ENCODE measurements at places on chromosomes 3 and 15.

GRCh38 chr15:26115229-26115943, 252.3 kb upstream of the ATP10A start:
- DNase-seq = no peak

DNA sequence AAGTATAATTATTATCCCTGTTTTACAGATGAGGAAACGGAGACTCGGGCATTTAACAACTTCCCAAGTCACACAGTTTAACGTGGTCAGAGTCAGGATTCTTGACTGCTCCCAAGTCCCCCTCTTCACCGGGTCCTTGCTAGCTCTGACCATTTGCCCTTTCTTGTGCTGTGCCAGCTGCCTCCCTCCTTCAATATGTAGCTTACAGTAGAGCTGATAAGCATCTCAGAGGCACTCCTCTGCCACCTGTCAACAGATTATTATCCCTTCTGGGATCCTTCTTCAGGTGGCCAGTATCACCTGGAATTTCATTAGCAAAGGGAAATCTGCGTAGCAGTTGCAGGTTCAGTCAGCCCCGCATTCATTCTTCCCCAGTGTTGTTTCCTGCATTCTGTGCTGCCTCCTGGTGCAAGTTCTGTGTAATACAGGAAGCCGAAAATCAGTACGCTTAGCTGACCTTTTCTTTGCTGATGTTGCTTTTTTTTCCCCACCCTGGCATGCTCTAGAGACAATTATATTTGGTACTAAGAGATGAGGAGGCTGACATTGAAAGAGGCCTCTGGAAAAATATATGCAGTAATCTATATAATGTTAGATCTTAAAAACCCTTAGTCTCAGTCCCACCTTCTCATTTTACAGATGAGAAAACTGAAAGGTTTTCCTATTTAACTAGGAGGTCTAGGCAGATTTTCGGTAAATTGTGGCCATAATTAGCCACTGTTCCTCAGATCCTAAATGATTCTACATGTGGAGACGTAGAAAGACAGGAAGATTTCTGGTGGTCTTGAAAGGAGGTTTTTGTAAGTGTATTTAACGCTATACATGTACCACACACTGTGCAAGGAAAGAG, 24.8 kb downstream of the TMOD2 start:
- no peak for DNase-seq

- DNase-seq = no peak
These were observed 90.6 kb upstream of the RNF7 start for GRCh38 chr3:141647562-141647915.

- DNase-seq = no peak
These were observed 161.4 kb downstream of the WNT7A start for GRCh38 chr3:13718436-13718835.

- DNase-seq = no peak
These were observed 47.6 kb upstream of the ATP1B3 start for GRCh38 chr3:141828890-141829289.

GRCh38 chr15:75649848-75650247, 2.1 kb downstream of the SNX33 start:
- no peak for DNase-seq

GRCh38 chr15:87732976-87733375, 523.6 kb downstream of the NTRK3 start:
- no peak for DNase-seq

- peak; percentile 44 for DNase-seq
These were observed 9.8 kb upstream of the SLC9C1 start for GRCh38 chr3:112303764-112304325.

- no peak for DNase-seq
These were observed 353.9 kb downstream of the CHL1 start for GRCh38 chr3:550471-550870.

DNA sequence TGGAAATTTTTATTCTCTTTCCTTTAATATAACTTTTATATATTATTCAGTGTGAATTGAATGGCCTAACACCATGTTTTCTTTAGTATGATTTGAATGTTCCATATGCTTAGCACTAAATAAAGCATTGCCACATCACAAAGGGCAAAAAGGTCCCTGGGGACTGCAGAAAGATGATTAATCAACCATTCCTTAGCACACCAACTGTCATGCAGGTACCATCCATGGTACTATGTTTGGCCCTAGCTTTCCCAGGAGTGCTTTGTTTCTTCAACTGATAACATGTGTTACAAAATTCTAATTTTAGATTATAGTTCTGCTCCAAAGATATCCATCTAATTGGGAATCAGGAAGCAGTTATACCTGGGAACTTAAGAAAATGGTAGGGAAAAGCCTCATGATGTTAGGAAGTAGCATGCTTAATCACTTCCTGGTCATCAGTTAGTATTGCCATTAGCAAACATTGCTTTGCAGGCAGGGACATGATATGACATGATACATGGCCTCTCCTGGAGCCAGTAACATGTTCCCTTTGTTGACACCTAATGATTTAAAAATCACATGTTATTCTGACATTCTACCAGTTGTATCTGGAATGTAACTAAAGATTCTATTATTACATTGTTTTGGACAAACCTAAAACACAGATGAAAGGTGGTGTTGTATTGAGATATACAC, 712.6 kb upstream of the GBE1 start:
- no peak for DNase-seq

DNA sequence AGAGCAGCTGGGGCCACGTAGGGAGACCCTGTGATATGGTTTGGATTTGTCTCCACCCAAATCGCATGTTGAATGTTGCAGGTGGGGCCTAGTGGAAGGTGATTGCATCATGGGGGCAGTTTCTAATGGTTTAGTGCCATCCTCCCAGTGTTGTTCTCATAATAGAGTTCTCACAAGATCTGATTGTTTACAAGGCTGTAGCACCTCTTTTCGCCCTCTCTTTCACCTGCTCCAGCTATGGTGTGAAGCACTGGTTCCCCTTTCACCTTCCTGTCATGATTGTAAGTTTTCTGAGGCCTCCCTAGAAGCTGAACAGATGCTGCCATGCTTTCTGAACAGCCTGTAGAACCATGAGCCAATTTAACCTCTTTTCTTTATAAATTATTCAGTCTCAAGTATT, 198.9 kb upstream of the CBLB start:
- DNase-seq = no peak

GRCh38 chr3:129132097-129132866, 10.7 kb upstream of the RAB43 start:
- no peak for DNase-seq

GRCh38 chr3:190608850-190609589, 95.1 kb downstream of the IL1RAP start:
- no peak for DNase-seq

DNA sequence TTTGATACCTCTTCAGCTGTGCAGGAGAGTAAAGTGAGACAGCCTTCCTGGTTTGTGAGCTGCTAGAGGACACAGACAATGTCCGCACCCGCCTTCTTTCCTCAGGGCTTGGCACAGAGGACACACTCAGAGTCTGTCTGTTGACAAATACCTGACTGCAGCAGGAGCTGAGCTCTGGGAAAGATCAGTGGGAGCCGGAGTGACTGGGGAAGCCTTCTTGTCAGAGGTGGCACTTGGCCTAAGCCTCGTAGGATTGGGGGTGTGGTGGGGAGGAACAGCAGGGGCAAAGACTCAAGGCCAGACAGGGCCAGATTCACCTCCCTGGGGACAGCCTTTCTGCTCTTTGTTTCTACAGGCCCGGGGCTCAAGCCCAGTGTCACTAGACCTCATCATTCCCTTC, 3.3 kb upstream of the IL17RC start:
- DNase-seq = no peak

DNA sequence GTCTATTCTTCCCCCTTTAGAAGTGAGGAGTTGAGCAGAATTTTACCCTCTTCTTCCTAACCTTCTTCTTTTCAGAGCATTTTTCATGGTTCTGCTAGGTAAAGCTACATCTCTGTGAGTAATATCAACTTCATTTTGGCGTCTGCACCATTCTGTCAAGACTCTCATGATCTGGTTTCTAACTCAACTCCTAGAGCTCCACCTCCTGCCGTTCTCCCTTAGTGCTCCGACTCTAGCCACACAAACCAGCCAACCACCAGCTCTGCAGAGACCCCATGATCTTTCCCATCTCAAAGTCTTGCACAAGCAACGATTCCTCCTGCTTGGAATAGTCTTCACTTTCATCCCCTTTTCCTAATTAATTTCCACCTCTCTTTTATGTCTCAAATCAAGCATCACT, 193.9 kb upstream of the TMC3 start:
- no peak for DNase-seq

GRCh38 chr3:183879243-183879642, 5.4 kb downstream of the PARL start:
- no peak for DNase-seq

DNA sequence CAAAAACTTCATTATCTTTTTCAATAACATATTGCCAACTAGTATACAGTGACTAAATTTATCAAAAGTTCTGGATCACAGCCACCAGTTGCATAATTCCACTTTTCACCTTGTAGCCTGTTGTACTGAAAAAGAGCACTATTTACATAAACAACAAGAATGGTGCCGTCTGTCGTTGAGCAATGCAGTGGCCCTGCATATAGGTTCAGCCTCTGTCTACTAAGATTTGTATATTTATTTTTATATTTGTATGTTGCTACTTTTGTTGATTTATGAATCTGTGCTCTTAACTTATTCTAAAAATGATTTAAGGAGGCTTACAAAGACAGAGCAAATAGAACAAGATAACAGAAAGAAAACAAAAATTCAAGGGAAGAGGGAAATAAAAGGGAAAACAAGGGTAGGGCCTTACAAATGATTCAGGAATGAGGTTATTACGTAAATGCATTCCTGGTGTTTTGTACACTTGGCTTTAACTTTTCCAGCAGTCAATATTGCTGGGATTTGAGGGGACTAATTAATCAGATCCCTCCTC, 257.6 kb upstream of the STT3B start:
- DNase-seq = no peak

GRCh38 chr3:72340056-72340455, 508.2 kb downstream of the SHQ1 start:
- no peak for DNase-seq

GRCh38 chr3:71901645-71902044, 116.7 kb upstream of the PROK2 start:
- no peak for DNase-seq

DNA sequence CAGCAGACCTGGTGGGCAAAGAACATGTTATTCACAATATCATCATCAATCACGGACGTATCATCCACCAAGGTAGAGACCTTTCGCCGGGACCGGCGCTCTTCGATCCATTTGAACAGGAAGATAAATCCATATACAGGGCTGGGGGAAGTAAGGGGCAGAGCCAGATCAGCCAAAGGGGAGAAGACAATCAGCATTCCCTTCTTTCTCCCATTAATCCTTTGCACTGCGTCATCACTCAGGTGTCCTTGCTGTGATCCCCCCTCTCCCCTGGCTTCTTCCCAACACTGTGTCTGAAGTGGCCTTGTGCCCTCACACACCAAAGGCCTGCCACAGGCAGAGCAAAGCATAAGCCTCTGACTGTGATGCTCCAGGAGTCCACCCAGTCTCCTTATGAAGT, 36.4 kb downstream of the SEMA3G start:
- DNase-seq = no peak

DNA sequence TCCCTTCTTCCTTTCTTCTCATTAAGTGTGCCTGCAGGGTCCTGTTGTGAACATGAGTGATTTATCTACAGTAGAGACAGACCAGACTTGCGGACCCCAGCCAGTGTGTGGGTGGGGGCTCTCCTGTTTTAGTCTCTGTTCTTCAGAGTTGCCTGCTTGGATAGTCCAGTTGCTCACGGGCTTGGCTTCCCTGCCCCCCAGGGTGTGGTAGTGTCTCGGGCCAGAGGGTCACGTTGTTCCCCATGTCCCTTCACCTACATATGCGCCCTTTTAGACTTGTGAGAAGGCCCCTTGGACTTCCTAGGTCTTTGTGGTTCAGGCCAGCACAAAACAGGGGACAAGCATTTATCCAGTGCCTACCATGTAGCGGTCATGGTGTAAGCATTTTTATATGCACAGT, 85.8 kb downstream of the AAGAB start:
- no peak for DNase-seq

GRCh38 chr15:28079313-28079969, 19.7 kb downstream of the OCA2 start:
- no peak for DNase-seq

DNA sequence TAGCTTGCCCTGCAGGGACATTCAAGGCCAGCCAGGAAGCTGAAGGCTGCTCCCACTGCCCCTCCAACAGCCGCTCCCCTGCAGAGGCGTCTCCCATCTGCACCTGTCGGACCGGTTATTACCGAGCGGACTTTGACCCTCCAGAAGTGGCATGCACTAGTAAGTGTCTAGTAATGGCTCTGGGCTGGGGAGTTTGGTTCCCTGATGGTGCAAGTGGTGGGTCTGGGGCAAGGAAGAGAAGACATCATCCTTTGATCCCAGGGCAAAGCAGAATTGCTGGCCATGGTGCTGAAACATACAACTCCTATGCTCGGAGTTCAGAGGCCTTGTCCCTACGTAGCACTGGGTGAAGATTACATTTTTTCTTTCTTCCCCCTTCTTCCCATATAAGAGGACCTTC, 311.4 kb downstream of the EPHB1 start:
- DNase-seq = peak; percentile 51

DNA sequence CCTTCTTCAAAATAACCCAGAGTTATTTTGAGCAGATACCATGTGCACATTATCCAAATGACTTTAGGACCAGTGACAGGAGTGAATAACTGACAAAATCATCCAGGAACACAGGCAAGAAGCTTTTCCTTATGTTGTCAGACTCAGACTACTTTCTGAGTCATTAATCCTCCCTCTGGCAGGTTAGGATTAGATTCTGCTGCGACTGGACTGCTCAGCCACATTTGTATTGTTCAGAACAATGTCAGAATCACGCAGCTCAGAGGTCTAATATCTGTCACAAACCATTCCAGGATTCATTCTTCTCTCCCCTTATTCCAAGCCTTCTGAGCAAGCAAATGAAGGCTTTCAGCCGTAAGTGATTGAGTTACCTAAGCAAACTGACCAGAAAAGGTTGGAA, 34.8 kb upstream of the FAM174B start:
- DNase-seq = no peak

- DNase-seq = no peak
These were observed 9.4 kb downstream of the NT5DC2 start for GRCh38 chr3:52524258-52524751.

DNA sequence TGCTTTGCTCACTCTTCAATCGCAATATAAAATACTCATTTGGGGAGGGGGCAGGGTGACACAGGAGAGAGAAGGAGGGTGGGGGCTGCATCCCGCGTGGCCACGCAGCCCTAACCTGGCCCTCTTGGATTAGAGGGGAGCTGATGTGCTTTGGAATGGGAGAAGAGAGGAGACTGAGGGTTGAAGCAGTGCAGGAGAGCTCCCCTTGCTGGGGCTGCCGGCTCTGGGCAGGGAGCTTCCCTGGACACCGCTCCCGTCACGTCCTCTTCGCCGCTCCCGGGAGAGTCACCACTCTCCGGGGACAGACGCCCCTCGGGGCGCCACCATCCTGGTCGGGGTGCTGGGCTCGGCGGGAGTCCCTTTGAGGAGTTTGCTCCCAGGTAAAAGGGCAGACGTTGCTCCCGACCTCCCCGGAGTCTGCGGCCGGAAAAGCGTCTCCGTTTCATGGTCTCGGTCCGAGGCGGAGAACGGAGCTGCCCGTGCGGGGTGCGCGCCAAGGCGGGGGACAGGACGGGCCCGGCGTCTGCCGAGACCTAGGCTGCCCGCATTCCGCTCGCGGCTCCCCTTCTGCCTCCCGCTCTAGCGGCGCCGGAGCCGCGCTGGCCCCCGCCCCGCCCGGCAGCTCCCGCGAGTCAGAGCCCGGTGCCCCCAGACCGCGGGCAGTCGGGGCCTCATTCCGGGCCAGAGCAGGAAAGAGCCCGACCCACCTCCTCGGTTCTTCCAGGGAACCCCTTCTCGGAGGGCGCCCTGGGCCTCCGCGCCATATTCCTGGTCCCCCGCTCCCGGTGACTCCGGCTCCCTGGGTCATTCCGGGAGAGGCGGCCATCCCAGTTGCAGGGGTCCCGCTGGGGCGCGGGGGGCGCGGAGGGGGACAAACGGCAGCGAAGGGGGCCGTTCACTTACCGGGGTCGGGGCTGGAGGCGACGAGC, 603 bp downstream of the SLC7A14 start:
- DNase-seq = no peak
